Natural killer cell (primary cell): ENCODE measurements at places on chromosomes 12 and 14. TPM values are rescaled to one million over a fixed set of nuclear protein-coding genes. Genes with fewer than 3 reads are reported as not detected.

Gene DDN
- 3.4 TPM for total RNA-seq

Gene CD163L1
- not detected for total RNA-seq

Gene CFAP54
- 0.56 TPM for total RNA-seq

Gene FBXO33
- 45.7 TPM for total RNA-seq

Gene PRR13
- total RNA-seq = 214 TPM

Gene ZFHX2
- 0.45 TPM for total RNA-seq

Gene SLC5A8
- not detected for total RNA-seq

Gene CIROP
- total RNA-seq = not detected
